Stimulated activated CD4-positive, alpha-beta T cell treated with anti-CD3 and anti-CD28 coated beads, Interleukin-1b, Interleukin-23, amount 100 ng/mL, for 1 hour (primary cell): ENCODE measurements at places on chromosomes 3 and 15.

GRCh38 chr15:101053261-101053660, 134.1 kb downstream of the LRRK1 start:
- DNase-seq, result no peak

DNA sequence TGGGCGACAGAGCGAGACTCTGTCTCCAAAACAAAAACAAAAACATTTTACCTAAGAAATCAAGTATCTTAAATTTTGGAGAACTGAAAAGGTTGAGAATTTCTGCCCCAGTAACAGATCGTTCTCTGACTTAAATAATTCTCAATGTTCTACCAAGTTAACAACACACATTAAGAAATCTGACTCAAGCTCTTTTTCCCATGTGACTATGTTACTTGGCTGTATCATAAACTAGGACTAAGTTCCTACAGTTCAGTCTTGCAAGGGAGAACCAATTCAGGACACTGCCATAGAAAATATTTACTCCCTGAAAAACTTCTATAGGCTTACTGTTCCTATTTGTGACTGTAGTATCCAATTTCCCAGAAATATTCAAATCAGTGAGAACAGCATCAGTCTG, 20.9 kb upstream of the USF3 start:
- no peak for DNase-seq

DNA sequence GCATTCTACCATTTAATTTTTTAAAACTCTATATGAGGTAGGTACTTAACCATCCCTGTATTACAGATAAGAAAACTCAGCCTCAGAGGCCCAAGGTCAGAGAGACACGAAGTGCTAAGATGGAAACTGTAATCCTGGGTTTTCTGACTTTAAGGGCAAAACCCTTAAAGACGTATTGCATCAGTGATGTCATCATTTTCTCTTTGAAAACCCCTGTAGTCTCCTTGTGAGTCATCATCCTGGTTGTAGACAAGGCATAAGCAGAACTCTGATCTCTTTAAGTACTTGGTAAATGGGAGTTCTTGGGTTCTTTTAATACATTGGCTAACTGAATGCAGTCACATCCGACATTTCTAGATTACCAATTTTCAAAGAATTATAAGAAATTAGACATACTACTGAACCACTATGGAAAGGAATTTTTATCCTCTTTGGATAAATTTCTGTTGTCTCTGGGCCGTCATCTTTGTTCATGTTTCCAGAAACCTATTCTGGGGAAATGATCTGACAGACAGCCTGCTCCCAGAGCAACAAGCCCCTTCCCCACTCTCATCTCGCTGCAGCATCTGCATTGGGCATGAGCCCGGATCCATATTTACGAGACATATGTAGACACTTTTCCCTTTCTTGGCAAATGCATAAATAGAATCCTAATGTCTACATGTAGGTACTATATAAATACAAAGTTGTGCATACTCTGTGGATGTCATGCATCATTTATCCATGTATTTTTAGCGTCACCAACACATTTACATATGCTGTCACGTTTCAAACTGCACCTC, 48.7 kb upstream of the MDFIC2 start:
- no peak for DNase-seq

DNA sequence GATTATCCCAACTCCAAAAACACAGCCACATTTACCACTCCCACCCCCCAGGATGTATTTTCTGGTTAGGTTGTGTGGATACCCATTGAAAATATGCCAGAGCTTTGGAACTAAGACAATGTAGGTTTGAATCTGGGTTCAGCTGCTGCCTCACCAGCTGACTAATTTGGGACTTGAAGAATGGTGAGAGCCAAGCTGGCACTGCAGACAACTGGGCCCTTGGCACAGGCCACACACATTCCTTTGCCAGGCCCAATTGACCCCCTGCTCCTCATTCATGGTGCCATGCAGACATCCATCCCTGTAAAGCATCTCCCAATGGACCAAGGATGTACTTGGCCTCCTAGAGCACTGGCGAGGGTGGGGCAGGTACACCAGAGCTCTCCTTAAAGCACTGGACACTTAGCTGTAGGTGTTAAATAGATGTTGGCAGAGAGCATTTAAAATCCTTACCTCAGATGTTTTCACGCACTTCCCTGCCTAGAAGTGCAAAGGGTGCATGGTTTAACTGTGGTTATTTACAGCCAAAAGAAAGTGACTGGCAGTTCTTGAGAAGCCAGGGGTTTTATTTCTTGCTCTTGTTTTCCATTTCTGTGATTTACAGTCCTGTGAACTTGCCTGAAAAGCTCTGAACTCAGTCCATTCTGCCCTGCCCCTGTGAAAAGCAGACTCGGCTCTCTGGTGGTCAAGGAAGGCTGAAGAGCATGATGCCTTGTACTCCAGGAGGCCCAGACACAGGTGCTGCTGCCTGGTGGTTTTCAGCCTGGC, 138.5 kb downstream of the CLSTN2 start:
- DNase-seq, result no peak

DNA sequence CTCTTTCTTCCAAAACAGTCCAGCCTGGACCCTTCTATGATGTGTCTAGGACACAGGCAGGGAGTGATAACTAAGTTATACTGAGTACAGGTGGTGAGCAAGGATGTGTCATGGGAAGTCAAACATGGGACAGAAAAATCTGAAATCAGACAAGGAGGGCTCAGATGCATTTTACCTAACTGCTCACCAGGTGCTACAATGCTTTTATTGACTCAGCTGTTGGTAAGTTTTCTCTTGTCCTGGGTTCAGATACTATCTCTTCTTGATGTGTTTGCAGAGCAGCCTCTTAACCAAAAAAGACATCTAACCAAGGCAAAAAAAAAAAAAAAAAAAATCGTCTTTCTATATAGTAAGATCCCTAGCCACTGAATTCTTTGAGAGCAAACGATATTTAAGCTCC, 378.6 kb downstream of the VPS13C start:
- DNase-seq, result no peak

DNA sequence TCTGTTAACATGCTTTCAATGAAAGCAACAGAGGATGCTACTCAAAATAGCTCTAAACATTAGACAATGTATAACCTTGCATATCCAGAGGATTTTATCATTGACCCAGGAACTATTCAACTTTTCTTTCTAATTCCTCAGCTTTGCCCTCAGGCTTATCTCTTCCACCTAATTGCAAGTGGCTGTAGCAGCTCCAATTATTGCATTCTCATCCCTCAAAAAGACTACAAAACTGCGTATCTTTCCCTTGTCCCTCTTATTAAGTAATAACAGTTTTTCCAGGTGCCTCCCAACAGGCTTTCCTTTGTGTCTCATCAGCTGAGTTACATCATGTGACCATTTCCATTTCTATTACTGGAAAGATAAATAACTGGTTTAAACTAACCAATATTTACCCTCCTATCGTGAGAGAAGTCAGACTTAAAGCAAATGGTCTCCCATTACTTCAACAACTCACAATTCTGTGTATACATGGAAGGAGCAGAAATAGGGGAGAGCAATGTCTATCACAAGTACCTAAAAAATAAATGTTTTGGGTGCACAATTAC, 78.0 kb upstream of the MBNL1 start:
- no peak for DNase-seq
